ENCODE measurements at places on chromosomes 2 and 18.

- no peak for DNase-seq
These were observed 480.0 kb upstream of the ZEB2 start for GRCh38 chr2:144999936-145000335.

DNA sequence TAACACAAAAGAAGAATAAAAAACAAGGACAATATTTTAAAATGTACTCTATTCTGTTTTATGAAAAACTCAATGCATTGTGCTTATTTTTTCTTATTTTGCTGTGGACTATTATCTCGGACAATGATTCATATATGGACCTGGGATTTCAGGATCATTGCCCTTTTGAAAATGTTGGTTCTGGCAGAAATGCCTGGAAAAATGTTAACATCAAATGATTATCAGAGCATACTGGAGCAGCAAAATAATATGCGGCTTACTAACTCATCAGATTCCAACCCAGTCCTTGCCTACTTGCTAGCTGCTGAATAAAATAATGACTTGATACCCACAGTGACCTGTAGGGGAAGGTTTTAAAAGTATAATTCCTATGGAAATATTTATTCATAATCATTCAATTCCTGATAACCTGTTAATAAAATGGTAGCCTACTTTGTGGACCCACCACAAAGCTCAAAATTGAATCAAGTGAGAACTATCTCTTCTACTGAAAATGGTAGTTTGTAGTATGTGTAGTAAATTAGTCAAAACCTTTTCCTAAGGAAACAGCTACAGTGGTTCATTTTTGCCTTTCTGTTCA lies 117.4 kb downstream of the NEB start:
- no peak for DNase-seq

DNA sequence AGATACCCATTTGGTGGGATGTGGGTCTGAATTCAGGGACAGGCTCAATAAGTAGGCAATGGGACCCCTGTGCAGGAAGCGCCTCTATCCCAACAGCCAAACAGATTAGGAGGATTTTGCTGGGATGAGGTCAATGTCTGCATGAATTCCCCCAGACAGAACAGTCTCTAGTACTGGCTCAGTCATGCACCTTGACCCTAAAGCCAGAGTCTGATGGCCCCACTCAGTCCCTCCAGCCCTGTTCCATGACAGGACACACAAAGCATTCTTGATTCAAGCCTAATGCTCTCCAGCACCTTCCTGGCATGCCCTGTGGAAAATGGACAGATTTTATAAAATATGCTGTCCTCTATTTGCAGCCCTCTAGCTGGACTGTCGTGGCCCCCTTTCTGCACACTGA lies 49.8 kb upstream of the RAB6D start:
- DNase-seq = no peak

- no peak for DNase-seq
These were observed 69.5 kb downstream of the TPGS2 start for GRCh38 chr18:36759167-36759776.

DNA sequence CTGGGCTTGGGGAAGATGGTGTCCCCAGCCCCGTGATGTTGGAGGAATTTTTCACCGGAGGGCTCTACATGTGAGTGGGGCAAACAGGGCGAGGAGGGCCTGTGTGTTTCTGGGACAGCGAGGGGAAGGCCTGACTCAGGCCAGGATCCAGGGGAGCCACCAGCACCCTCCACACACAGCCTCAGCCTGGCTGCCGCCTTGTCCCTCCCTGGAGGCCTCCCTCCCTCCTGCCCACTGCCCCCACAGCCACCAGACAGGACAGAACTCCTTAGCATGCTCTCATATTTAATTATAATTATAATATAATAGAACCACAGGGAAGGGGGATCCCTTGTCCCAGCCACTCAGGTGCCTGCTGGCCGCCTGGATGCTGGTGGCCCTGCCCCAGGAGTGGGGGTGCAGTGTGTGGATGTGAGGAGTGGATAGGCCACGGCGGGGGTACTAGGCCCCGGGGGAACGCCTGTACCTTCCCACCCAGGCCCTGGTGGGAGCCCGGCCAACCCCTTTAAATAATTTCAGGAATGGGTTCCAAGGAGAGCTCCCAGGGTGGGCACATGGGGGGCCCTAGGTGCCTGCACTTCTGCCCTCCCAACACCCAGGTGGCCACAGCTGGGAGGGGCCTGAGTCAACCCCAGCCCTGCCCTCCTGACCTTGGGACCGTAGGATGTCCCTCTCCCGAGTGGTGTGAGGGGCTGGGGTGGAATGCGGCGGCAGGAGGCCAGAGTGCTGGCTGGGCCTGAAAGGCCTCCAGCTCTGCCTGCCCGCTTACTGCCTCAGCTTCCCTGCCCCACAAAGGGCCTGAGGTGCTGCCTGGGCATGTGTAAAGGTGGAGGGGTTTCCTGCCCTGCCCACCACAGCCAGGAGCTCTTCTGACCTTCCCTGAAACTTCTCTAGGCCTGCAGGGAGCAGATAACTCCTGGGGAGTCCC lies 8.8 kb downstream of the PDCD1 start:
- DNase-seq = peak; percentile 11

- DNase-seq = no peak
These were observed 1.1 kb downstream of the ZNF513 start for GRCh38 chr2:27379383-27379835.

DNA sequence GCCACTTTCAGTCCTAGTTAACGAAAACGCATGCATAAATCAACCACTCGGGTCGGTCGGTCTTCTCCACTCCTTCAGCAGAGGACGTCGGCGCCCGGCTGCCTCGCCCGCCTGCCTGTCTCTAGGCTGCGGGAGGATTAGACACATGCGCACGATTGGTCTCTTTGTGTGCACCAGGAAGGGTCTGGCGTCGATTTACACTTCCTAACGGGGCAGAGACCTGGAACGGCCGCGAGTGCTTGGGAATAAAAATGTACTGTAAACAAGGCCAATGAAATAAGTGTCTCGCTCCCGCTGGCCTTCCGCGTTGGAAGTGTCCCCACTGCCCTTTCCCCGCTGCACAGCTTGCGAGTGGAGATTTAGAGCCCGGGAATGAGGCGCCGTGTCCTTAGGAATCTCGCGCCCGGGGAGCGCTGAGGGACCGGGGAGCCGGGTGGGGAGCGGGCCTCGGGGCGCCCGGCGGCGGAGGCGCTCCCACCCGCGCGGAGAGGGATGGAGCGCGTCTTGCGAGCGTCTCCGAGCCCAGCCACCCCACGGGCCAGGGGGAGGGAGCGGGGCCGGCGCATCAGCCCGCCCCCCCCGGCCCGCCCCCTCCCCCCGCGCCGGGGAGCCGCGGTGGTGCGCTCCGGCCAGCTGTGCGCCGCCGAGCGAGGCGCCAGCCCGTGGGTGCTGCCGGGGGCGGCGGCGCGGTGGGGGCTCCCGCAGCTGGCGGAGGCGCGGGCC lies at the start of gene DOK6:
DOK6 (plus strand) TSS at position 636 of the 723 bp plus-strand sequence.
- DNase-seq = peak; percentile 67

- DNase-seq = no peak
These were observed 26.5 kb downstream of the NFATC1 start for GRCh38 chr18:79422022-79422782.

- DNase-seq = no peak
These were observed 37.7 kb upstream of the MEX3C start for GRCh38 chr18:51235009-51235789.

- DNase-seq = no peak
These were observed 31.7 kb upstream of the DYNC1I2 start for GRCh38 chr2:171655586-171655985.

DNA sequence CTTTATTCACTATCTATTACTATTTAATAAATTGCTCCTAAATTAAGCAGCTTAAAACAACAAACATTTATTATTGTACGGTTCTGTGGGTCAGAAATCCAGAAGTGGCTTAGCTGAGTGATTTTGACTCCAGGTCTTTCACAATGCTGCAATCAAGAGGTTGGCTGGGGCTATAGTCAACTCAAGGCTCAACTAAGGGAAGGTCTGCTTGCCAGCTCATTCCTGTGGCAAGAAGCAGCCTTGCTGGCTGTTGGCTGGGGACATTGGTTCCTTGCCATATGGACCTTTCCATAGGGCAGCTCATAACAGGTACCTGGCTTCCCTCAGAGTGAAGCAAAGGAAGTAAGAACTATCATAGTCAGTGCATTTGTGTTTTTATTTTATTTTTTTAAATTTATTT lies 5.0 kb upstream of the MRPL19 start:
- no peak for DNase-seq

DNA sequence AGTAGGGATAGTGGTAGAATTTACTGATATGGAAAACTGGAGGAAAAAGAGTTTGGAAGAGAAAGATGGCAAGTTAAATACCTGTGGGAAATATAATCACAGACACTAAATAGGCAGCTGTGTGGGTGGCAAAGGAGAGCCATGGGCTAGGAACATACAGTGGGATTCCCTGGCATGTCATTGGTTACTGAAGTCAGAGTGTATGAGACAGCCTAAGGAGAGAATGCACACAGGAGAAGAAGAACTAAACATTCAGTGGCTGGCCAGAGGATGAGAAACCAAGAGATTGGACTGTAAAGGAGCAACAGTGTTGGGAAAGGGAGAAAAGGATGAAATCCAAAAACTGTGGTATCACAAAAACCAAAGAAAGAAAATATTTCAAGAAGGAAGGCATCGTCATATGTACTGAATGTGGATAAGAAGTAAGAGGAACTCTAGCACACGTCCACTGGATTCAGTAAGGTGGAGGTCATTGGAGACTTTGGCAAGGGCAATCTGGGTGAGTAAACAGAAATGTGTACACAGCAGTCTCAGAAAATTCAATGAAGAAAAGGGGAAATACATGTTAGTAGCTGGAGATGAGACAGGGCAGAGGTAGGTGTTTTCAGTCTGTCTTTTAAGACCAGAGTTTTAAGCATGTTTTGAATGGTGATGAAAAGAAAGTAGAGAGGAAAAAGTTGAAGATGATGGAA lies 83.3 kb downstream of the SPIRE1 start:
- no peak for DNase-seq

DNA sequence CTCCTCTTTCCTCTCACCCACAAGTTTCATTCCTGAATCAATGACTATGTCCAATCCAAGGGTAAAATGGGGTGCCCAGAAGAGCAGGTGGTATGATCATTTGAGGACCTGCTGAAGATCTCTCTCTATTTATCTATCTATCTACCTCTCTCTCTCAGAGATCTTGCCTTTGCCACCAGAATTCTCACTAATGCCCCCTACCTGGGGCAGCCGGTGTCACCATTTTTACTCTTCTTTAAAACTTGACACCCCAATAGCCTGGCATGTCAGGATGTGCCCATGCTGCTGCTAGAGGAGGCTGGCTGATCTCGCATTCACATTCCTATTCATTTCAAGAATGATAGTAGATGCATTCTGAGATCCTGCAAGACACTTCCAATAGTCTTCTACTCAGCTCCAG lies 24.3 kb upstream of the RPIA start:
- no peak for DNase-seq

- no peak for DNase-seq
These were observed 355.0 kb downstream of the RNF144A start for GRCh38 chr2:7272210-7272609.

DNA sequence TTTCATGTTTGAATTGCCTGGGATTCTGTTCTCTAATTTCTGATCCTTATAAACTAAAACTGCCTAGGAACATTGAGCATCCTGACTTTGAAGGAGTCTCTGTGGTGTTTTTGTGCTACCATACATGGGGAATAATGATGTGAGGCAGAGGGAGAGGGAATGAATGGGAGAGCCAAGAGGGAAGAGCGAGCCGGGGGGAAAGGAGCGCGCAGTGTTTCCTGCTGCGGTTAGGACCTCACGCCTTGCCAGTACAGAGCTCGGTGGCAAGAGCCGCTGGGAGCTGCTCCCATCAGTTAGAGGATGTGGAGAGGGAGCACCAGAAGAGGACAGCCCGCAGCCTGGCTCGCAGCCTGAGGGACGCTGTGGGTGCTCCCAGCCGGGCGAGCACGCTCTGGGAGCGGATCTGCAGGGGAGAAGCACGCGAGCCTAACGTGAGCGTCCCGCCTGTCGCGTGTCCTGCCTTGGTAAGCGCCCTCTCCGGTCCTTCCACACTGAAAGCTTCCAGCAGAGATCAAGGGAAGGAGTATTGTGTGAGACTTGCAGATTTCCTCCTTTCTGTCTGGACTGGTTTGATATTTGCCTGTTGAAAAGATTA lies 114.7 kb downstream of the FAM210A start:
- no peak for DNase-seq

DNA sequence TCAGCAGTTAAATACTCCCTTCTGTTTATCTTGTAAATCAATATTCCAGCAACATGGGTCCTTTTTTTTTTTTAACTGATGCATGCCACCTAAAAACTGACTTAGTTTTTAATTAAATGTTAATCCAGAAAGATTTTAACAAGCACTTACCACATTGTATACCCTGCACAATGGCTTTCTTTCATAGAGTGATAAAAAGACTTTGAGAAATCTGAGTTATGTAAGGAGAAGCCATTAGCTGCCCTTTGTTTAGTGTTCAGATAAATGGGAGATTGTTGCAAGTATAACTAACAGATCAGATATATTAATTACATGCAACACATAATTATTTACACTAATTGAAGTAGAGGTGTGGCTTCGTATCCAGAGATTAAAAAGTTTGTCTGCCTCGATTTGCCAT lies 22.7 kb upstream of the NFATC1 start:
- DNase-seq = no peak

DNA sequence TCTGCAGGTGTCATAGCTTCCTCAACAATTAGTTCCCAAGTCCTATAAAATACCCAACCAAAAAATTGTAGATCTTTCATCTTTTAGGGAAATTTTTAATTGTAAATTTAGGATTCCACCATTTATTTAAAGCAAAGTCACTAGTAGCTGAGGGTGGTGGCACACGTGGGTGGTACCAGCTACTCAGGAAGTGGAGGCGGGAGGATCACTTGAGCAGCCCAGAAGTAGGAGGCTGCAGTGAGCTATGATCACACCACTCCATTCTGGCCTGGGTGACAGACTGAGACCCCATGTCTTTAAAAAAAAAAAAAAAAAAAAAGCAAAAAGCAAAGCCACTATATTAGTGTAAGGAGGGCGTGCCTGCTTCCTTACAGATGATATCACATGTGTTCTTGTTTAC lies 60.3 kb upstream of the GREB1L start:
- no peak for DNase-seq

DNA sequence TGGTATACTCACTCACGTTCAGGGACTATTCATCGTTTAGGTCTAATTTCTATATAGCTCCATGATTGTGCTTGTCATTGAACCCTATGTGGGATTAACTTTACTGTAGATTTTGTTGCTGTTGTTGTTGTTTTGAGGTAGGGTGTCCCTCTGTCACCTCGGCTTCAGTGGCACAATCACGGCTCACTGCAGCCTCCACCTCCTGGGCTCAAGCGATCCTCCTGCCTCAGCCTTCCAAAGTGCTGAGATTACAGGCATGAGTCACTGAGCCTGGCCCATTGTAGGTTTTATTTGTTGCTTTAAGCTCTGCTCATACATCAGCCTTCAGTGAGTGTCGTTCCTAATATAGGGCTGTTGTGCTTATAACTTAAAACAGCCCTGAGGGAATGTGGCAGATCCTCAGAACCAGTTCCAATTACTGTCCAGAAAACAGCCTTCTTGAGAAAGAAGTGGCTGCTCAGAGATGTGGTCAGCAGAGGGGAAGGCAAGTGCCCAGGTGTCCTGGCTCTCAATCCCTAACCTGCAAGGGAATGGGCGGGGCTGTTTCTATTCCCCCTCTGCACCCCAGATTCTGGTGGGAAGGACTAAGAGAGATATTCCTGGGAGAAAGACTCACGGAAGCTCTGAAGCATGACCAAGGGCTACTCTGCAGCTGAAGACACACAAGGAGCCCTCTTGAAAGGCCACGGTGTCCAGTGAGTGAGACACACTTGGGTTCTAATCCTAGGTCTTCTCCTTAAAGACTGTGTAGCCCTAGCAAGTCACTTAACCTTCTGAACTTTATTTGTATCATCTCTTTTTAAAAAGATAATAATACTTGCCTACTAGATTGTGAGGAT lies 79.6 kb upstream of the LCLAT1 start:
- no peak for DNase-seq

Data from WTC11 (cell line).